ENCODE measurements at places on chromosomes 12 and 14. TPM values are rescaled to one million over a fixed set of nuclear protein-coding genes. Genes with fewer than 3 reads are reported as not detected.

DNA sequence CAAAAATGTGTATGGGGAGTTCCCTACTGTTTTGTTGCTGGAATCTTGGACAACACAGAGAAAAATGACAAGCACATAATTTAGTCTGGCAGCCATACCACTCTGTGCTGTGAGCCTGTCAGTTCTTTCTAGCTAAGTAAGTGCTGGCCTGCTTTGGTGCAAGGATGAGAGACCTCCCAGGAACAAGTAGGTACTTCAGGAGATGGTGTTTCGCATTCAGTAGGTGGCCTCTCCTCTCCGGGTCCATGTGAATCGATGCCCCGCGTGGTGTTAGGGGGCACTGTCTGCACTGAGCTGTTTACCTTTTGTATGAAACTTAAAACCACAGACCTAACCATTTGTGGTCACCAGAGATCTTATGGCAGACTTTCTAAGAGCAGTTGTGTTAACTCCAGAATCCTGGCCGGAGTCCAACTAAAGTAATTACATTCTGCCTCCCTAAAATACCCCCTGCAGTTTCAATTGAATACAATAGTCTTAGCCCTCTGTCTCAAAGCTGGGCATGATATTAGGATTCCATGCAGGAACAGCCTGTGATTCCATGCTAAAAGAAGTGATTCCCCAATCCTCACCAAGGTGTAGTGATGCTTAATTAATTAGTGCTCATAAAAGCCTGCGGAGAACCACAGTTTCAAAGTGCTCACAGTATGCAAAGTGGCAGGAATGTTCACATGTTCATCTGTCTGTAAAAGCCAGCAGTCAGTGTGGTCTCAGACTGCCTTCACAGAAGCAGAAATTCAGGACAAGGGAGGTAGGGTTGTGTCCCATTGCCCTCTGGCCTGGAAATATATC lies 64.2 kb downstream of the LLPH start:
- no peak for DNase-seq

DNA sequence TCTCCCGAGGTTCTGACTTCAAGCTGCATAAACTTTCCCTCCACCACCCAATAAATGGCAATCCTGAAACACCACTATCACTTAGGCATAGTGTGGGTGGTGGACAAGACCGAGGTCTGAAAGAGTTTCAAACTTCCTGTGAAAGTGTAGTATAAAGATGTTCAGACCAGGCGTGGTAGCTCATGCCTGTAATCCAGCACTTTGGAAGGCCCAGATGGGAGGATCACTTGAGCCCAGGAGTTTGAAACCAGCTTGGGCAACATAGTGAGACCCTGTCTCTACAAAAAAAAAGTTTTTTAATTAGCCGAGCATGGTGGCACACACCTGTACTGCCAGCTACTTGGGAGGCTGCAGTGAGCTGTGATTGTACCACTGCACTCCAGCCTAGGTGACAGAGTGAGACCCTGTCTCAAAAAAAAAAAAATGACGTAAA lies 61.9 kb downstream of the CCDC92 start:
- DNase-seq = no peak

- DNase-seq = no peak
Observed at GRCh38 chr12:15811214-15812127, 22.3 kb upstream of the EPS8 start.

DNA sequence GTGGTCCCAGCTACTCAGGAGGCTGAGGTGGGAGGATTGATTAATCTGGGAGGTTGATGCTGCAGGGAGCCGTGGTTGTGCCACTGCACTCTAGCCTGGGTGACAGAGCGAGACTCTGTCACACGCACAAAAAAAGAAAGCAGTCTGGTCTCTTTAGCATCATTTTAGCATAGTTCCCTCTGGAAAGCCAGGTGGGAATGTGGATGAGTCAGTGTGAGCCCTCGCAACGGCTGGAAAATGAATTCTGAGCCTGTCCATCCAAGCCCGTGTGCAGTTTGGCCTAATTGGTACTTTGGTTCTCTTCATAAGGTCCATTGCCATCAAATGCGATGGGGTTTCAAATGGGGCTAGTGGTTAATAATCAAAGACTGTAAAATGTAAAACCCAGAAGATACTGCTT lies 2.4 kb downstream of the MYL2 start:
- DNase-seq = no peak

The DEPDC4 gene
- total RNA-seq = 5.5 TPM

The ANKS1B gene
- total RNA-seq = 5.8 TPM

The ETFBKMT gene
- 2.2 TPM for total RNA-seq
